ENCODE measurements at places on chromosomes 13 and 19.
A peak's percentile ranks its signal among the peaks of the same experiment; 100 is the strongest.

DNA sequence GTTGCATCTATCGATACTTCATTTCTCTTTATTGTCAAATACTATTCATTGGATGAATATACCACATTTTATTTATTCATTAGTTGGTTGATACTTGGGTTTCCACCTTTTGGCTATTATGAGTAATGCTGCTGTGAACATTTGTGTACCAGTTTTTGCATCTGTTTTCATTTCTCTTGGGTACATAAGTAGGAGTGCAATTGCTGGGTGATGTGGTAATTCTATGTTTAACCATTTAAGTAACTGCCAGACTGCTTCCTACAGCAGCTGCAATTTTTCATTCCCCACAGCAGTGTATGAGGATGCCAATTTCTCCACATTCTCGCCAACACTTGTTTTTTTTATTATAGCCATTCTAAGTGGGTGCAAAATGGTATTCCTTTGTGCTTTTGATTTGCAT lies 2.6 kb downstream of the KCNJ14 start:
- DNase-seq: no peak

GRCh38 chr13:25084096-25084495 lies 11.8 kb upstream of the PABPC3 start:
- DNase-seq: no peak

DNA sequence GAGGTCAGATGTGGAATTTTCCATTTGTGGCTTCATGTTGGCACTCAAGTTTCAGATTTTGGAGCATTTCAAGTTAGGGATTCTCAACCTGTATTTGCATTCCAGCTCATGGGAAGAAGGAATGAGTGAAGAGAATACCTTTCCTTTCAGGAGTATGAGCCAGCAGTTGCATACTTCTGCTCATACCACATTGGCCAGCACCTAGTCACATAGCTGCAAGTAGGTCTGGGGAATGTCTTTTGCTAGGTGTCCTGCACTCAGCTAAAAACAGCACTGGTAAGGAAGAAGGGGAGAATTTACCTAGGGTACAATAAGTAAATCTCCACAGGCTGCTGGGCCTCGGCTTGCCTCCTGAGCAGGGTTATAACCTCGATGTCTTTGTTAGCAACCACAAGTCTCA lies 24.6 kb upstream of the ATP8A2 start:
- no peak for DNase-seq

GRCh38 chr13:28357911-28358433 lies 137.0 kb downstream of the FLT1 start:
- no peak for DNase-seq

DNA sequence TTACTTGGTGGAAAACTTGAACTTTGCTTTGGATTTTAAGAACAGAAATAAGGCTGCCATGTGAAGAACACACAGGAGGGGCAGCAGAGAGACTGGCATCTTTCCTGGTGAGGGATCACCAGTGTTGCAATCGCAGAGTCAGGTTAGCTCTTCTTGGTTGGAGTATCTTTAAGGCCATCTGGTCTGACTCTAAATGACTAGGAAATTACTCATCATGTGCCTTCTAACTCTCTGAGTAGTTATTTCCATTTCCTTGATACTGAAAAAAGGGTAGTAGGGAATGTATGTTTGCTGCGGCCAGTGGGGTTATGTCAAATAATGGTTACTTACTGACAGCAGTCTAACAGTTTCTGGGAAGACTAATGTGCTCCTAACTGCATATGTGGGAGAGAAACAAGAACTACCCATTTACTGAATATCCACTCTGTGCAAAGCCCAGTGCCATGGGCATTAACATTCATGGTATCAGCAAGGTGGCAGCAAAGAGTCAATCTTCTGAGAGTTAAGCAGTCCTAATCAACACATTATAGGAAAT lies 122.1 kb downstream of the COG6 start:
- no peak for DNase-seq

DNA sequence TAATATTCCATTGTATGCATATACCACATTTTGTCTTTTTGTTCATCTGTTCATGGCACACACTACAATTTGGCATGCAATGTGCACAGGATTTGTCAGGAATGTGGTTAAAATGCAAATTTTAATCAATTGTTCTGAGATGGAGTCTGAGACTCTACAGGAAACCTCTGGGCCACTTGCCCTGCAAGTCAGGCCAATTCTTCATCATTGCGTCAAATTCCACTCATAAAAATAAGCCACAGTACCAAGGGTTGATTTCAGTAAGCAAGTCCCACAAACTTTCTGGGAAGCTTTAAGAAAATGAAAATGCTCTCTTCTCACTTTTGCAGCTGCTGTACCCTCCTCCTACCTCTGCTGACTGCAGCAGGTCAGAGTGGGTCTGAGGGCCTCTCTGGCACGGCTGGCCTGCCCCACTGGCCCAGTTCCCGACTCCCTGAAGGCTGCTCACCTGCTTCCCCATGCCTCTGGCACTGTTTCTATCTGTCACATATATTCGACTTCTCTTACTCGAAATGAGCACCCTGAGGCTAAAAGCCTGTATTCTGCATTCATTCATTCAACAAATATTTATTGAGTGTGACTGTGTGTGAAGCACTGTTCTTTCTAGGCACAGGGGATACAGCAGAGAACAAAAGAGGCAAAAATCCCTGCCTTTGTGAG lies 83.8 kb upstream of the WASF3 start:
- DNase-seq: no peak

DNA sequence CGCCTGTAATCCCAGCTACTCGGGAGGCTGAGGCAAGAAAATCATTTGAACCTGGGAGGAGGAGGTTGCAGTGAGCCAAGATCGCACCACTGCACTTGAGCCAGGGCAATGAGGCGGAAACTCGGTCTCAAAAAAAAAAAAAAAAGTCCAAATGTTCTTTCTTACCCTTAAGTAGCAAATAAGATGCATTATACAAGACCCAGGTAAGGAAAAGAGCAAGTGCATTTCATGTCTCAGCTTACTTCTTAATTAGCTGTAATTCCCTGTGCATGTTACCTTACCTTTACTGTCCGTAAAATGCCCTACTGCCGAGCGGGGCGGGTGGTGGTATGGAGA lies 3.8 kb upstream of the ZNF681 start:
- DNase-seq: no peak

GRCh38 chr19:1107661-1108261 lies 4.0 kb downstream of the GPX4 start:
- DNase-seq: no peak

DNA sequence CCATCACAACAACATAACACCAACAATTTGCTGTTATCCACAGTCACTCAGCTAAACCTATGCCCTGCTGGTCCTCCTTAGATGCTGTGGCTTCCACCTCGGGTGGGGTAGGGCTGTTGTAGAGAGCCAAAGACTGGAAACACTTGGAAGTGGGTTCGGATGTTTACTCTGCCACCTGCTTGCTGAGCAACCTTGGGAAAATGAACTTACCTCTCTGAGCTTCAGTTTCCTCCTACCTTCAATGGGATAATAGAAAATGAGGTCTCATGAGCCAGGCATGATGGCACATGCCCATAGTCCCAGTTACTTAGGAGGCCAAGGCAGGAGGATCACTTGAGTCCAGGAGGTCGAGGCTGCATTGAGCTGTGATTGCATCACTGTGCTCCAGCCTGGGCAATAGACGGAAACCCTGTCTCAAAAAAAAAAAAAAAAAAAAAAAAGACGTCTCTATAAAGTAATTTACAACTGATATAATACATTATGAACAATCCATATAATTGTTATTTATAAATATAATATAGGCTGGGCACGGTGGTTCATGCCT lies 3.3 kb upstream of the SYCN start:
- no peak for DNase-seq

GRCh38 chr13:110387451-110388107 lies 80.5 kb downstream of the COL4A2 start:
- DNase-seq: no peak

GRCh38 chr13:44298314-44298713 lies 75.3 kb upstream of the SERP2 start:
- DNase-seq: no peak

- no peak for DNase-seq
Measured at GRCh38 chr13:33556828-33557227, 261.1 kb upstream of the RFC3 start.

DNA sequence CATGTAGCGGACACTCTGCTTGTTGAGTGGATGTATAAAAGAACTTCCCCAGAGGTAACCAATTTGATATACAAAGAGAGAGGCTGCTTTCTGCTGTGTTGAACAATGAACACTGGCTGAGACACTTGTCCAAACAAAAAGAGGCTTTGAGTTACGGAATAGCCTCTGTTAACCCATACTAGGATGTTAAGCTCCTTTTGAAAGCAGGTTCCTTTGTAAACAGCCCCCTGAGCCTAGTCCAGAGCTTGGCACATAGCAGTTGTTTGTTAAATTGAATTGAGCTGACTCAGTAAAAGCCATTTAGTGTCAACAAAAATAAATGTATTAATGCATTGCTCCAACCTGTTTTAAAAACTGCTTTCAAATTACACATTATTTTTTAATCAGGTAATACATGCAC lies 200.1 kb downstream of the MZT1 start:
- DNase-seq: no peak

GRCh38 chr19:38135150-38135998 lies 88.6 kb downstream of the DPF1 start:
- no peak for DNase-seq

GRCh38 chr19:10653482-10653731 lies 739 bp upstream of the ILF3 start:
- DNase-seq: no peak

GRCh38 chr19:35395382-35396199 lies 24.7 kb downstream of the GPR42 start:
- no peak for DNase-seq

GRCh38 chr19:23403581-23404324 lies 8.5 kb upstream of the ZNF91 start:
- DNase-seq: no peak

- no peak for DNase-seq
Measured at GRCh38 chr13:43676320-43676719, 110.5 kb downstream of the ENOX1 start.

GRCh38 chr19:13926715-13927114 lies 11.5 kb downstream of the PODNL1 start:
- DNase-seq: no peak

GRCh38 chr19:35225951-35226350 lies 2.6 kb downstream of the FAM187B start:
- no peak for DNase-seq

DNA sequence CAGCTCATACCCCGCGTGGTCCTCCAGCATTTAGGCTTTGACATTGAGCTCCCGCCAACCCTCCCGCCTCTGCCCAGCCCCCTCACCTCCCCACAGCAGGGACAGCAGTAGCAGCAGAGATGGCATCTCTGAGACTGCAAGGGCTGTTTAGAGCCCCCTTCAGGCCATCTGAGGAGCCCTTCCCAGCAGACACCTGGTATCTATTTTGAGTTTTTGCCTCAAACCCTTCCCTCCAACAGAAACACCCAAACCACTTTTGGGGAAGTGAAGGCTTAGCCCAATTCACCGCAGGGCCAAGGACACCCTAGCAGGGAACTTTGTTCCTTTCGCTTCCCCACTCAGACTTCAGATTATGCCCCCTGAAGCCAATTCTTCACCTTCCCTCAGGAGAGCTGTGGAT lies 6.3 kb upstream of the ZNF175 start:
- no peak for DNase-seq

- DNase-seq: no peak
Measured at GRCh38 chr13:49435992-49436391, 7.9 kb downstream of the CAB39L start.

DNA sequence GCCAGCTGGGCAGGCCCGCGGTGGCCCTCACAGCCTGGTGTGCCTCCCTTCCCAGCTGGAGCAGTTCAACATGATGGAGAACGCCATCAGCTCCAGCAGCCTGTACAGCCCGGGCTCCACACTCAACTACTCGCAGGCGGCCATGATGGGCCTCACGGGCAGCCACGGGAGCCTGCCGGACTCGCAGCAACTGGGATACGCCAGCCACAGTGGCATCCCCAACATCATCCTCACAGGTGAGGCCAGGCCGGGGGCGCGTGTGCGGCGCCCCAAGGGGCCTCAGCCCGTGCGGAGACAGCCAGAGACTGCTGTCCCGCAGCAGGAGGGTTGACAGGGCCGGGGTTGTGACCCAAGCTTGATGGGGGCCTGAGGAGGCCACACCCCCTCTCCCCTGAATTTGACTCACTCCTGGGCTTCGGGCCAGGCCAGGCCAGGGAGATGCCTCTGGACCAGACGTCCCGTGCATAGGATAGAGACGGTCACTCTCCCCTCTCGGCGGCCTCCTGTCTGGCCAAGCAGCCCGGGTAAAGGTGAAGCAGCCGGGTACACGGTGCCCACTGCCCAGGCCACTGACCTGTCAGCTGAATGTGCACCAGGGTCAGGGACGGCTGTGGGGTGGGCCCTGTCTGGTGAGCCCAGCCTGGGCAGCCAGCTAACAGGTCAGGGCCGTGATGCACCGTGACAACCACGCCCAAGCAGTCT lies 15.4 kb downstream of the COMP start:
- DNase-seq: no peak

- no peak for DNase-seq
Measured at GRCh38 chr13:48542581-48543341, 9.9 kb upstream of the RCBTB2 start.

DNA sequence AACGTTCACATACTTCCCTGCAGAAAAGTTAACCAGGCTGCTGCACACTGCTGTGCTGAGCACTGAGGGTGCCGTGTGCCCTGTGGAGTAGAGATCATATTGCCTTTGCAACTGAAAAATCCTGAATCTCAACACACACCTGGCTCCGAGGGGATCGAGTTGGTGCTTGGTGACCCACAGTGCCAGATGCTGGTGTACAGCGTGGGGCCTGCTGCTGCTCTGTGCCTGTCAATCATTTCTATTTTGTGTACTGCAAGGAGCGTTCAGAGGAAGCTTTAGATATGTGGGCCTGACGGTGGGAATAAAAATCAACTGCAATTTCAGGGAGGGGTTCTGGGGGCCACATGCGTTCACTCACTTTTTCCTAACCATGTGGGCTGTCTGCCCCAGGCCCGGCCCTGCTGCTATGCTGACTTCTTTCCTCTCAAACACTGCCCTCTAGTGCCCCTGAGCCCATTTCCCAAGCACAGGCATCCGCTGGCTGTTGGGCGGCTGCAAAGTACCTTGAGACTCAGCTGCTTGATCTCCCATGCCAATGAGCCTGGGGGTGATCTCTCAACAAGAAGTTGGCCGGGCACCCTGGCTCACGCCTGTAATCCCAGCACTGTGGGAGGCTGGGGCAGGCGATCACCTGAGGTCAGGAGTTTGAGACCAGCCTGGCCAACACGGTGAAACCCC lies 9.7 kb upstream of the LENG8 start:
- no peak for DNase-seq

- DNase-seq: no peak
Measured at GRCh38 chr13:72823724-72824123, 41.8 kb downstream of the PIBF1 start.

DNA sequence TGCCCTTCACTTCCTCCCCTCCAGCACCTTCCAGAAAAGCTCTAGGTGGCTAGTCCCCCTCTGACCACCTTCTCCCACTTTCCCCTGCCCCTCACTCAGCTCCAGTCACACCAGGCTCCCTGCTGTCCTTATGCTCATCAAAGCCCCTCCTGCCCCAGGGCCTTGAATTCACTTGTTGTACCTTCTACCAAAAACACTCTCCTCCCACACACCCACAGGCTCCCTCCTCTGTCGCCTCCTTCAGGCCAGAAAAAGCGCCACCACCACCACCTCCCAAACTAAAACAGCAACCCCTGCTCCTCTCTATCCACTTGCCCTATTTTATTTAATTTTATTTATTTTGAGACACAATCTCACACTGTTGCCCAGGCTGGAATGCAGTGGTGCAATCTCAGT lies 4.8 kb upstream of the CEACAM16 start:
- no peak for DNase-seq

GRCh38 chr19:53086949-53087348 lies 16.3 kb downstream of the ZNF160 start:
- no peak for DNase-seq

- no peak for DNase-seq
Measured at GRCh38 chr19:4577020-4577782, 17.7 kb upstream of the SEMA6B start.

GRCh38 chr19:13051557-13052165 lies 51.0 kb downstream of the LYL1 start:
- peak; percentile 33 for DNase-seq

All from NCI-H1417 treated with DMSO at 0.1 percent for 48 hours (cell line).